ENCODE measurements at places on chromosomes 4 and X. TPM values are rescaled to one million over a fixed set of nuclear protein-coding genes. Genes with fewer than 3 reads are reported as not detected.

- no peak overlapping the region for H3K27ac ChIP-seq
- no peaks in the 10 kb centered on the region for H3K36me3 ChIP-seq
- H3K4me3 ChIP-seq: no peak overlapping the region
- no peak for DNase-seq
- no peaks in the 10 kb centered on the region for H3K27me3 ChIP-seq
- no peaks in the 10 kb centered on the region for H3K4me1 ChIP-seq
These were observed 108.0 kb downstream of the ITM2A start for GRCh38 chrX:79259073-79259689.

GRCh38 chr4:25628451-25628850 is 27.2 kb upstream of the SLC34A2 start:
- no peak overlapping the region for H3K4me3 ChIP-seq
- H3K27me3 ChIP-seq: no peaks in the 10 kb centered on the region
- no peaks in the 10 kb centered on the region for H3K4me1 ChIP-seq
- DNase-seq: no peak

DNA sequence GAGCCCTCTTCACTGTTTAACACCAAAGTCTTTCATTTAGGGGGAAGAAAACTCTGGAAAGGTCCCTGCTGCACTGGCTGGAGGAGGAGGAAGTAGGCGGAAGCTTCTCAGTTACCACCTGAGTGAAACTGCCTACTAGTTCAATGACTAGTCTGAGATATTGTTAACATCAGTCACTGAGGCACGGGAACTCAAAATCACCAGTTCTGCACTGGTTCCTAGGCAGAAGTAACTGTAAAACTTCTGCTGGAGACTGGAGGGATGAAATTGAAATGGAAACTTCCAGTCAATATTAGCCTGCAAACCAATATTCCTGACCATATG is 178.3 kb downstream of the SNCA start:
- H3K36me3 ChIP-seq: no peaks in the 10 kb centered on the region
- no peak for DNase-seq
- H3K27me3 ChIP-seq: no peaks in the 10 kb centered on the region
- H3K27ac ChIP-seq: no peak overlapping the region

GRCh38 chr4:68466751-68467150 is 19.5 kb downstream of the TMPRSS11E start:
- no peaks in the 10 kb centered on the region for H3K4me1 ChIP-seq
- no peak overlapping the region for H3K4me3 ChIP-seq
- no peak overlapping the region for H3K27ac ChIP-seq
- no peaks in the 10 kb centered on the region for H3K27me3 ChIP-seq

- no peaks in the 10 kb centered on the region for H3K27me3 ChIP-seq
- DNase-seq: no peak
- H3K4me1 ChIP-seq: no peaks in the 10 kb centered on the region
These were observed 17.5 kb upstream of the SH3KBP1 start for GRCh38 chrX:19904778-19905367.

Gene RADX
- total RNA-seq: 2.4 TPM
